Activated CD8-positive, alpha-beta memory T cell treated with anti-CD3 and anti-CD28 coated beads, Interleukin-2, amount 10 ng/mL, durations not matched to agents 7 days and 5 days (primary cell): ENCODE measurements at places on chromosomes 3 and 15. TPM values are rescaled to one million over a fixed set of nuclear protein-coding genes. Genes with fewer than 3 reads are reported as not detected.

- H3K4me1 ChIP-seq = no peaks in the 10 kb centered on the region
- no peak overlapping the region for H3K27ac ChIP-seq
- no peak for DNase-seq
These were observed 162.5 kb downstream of the C3orf38 start for GRCh38 chr3:88312256-88312655.

DNA sequence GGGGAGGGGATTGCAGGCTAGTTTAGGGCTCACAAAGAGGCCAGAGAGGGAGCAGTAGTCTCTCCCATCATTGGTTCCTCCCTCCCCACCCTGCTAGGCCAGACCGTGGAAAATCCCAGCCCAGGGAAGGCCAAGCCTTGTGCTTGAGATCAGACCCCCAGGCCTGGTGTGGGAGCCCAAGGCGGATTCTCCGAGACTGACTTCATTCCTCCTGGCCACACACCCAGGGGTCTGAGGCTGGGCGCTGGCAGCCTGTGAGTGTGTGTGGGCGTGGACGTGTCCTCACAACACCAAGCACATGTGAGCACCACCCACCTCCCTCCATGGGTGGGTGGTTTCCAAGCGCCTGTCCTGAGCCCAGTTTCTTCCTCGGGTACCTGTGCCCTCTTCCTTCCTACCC, 4.1 kb downstream of the LOXL1 start:
- no peaks in the 10 kb centered on the region for H3K27me3 ChIP-seq
- peaks cover 49% of the 10 kb centered on the region for H3K4me1 ChIP-seq
- DNase-seq = no peak
- no peak overlapping the region for H3K4me3 ChIP-seq
- no peaks in the 10 kb centered on the region for H3K36me3 ChIP-seq
- peak overlapping the region; percentile 84 for H3K27ac ChIP-seq

- H3K4me1 ChIP-seq = peaks cover 37% of the 10 kb centered on the region
- no peaks in the 10 kb centered on the region for H3K27me3 ChIP-seq
- peak; percentile 56 for DNase-seq
- H3K27ac ChIP-seq = peak overlapping the region; percentile 98
- H3K4me3 ChIP-seq = peak overlapping the region; percentile 91
These were observed 794 bp downstream of the ARPP19 start for GRCh38 chr15:52567871-52568600.

GRCh38 chr3:51622868-51623267, 48.2 kb upstream of the TEX264 start:
- no peak overlapping the region for H3K27ac ChIP-seq
- peaks cover 6% of the 10 kb centered on the region for H3K4me1 ChIP-seq
- H3K27me3 ChIP-seq = no peaks in the 10 kb centered on the region
- no peak for DNase-seq
- no peaks in the 10 kb centered on the region for H3K36me3 ChIP-seq

- peaks cover 46% of the 10 kb centered on the region for H3K4me1 ChIP-seq
- peak overlapping the region; percentile 93 for H3K4me3 ChIP-seq
- peak; percentile 42 for DNase-seq
- peaks cover 31% of the 10 kb centered on the region for H3K36me3 ChIP-seq
- H3K27me3 ChIP-seq = no peaks in the 10 kb centered on the region
These were observed 985 bp downstream of the LCMT2 start for GRCh38 chr15:43329217-43329959.

- no peaks in the 10 kb centered on the region for H3K36me3 ChIP-seq
- H3K4me1 ChIP-seq = no peaks in the 10 kb centered on the region
- no peaks in the 10 kb centered on the region for H3K27me3 ChIP-seq
- no peak overlapping the region for H3K27ac ChIP-seq
- no peak for DNase-seq
- H3K4me3 ChIP-seq = no peak overlapping the region
These were observed 146.2 kb downstream of the PLCH1 start for GRCh38 chr3:155598671-155599070.

GRCh38 chr15:70062321-70062956, 35.3 kb downstream of the TLE3 start:
- no peaks in the 10 kb centered on the region for H3K27me3 ChIP-seq
- no peak overlapping the region for H3K27ac ChIP-seq
- H3K4me3 ChIP-seq = no peak overlapping the region
- H3K36me3 ChIP-seq = peaks cover 27% of the 10 kb centered on the region
- no peaks in the 10 kb centered on the region for H3K4me1 ChIP-seq

GRCh38 chr15:74682954-74683353, 12.9 kb downstream of the EDC3 start:
- H3K36me3 ChIP-seq = peaks cover 29% of the 10 kb centered on the region
- no peaks in the 10 kb centered on the region for H3K27me3 ChIP-seq
- peaks cover 9% of the 10 kb centered on the region for H3K4me1 ChIP-seq

DNA sequence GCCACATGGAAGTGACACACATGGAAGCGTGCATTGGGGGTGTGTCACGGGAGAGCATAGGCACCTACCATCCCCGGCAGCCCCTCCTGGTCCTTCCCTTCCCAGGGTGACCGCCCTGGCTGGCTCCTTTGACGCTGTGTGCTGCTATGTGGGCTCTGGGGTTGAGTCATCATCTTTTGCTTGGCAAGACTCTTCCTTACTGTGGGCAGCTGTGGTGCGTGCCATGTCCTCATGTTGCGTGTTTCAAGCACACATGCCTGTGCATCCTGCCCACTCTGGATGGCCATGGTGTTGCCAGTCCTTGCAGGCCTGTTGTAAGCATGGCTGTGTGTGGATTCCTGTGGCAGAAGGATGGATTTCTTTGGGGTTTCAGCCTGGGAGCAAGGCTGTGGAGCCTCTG, 14.0 kb downstream of the PLXNA1 start:
- no peak for DNase-seq
- H3K36me3 ChIP-seq = no peaks in the 10 kb centered on the region
- H3K4me1 ChIP-seq = no peaks in the 10 kb centered on the region
- H3K27ac ChIP-seq = no peak overlapping the region
- no peak overlapping the region for H3K4me3 ChIP-seq

DNA sequence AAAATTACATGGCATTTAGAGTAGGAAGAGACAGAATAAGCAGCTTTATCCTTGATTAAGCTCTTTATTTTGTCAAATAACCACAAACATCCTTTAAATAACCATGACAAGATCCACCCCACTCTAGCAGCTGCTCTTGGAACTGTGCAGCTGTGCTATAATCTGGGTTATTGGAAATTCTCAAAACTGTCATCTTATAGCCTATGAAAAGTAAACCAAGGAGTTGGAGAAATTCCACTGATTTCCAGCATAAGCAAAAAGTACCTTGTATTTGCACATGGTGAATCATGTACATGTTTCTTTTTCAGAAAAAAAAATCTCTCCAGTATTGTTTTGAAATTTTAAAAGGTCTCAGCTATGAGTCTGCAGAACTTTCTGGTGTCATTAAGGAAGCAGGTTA, 88.8 kb upstream of the ABI3BP start:
- H3K27me3 ChIP-seq = peaks cover 6% of the 10 kb centered on the region
- no peak overlapping the region for H3K27ac ChIP-seq
- DNase-seq = no peak
- no peaks in the 10 kb centered on the region for H3K36me3 ChIP-seq

- no peak overlapping the region for H3K27ac ChIP-seq
- peaks cover 1% of the 10 kb centered on the region for H3K36me3 ChIP-seq
- DNase-seq = no peak
- H3K4me1 ChIP-seq = peaks cover 12% of the 10 kb centered on the region
These were observed 39.3 kb downstream of the GRK7 start for GRCh38 chr3:141802316-141803077.

- DNase-seq = no peak
- H3K27me3 ChIP-seq = peaks cover 31% of the 10 kb centered on the region
- H3K4me1 ChIP-seq = peaks cover 74% of the 10 kb centered on the region
- H3K4me3 ChIP-seq = no peak overlapping the region
- H3K36me3 ChIP-seq = peaks cover 37% of the 10 kb centered on the region
- no peak overlapping the region for H3K27ac ChIP-seq
These were observed 23.0 kb downstream of the MB21D2 start for GRCh38 chr3:192894676-192895075.

- DNase-seq = no peak
- H3K27me3 ChIP-seq = no peaks in the 10 kb centered on the region
- peak overlapping the region; percentile 37 for H3K4me3 ChIP-seq
- peak overlapping the region; percentile 96 for H3K27ac ChIP-seq
These were observed 119.9 kb upstream of the RASGRP1 start for GRCh38 chr15:38684440-38685010.

- no peak for DNase-seq
- no peak overlapping the region for H3K4me3 ChIP-seq
- H3K27me3 ChIP-seq = no peaks in the 10 kb centered on the region
- H3K36me3 ChIP-seq = no peaks in the 10 kb centered on the region
These were observed 1024.4 kb upstream of the CADM2 start for GRCh38 chr3:83934192-83935021.

- no peak for DNase-seq
- no peak overlapping the region for H3K27ac ChIP-seq
- H3K4me1 ChIP-seq = peaks cover 38% of the 10 kb centered on the region
- peaks cover 1% of the 10 kb centered on the region for H3K36me3 ChIP-seq
These were observed 3.8 kb downstream of the GREM1 start for GRCh38 chr15:32721596-32721995.

DNA sequence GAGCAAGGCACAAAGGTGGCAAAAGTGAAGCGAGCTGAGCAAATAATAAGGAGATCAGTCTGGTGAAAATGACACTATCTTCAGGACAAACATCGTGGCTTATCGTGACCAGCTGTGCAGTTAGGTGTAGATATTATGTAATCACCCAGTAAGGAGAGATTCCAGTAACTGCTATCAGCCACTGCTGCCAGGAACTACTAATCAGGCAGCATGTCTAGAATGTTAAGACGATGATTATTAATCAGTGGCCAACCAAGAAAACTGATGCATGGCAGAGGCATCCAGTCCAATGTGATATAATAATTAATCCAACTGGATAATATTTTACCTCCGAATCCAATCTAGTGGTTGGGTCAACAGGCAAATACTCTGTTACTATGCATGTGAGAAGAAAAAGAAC, 252.7 kb upstream of the ZPLD1 start:
- H3K4me3 ChIP-seq = no peak overlapping the region
- H3K36me3 ChIP-seq = peaks cover 2% of the 10 kb centered on the region
- no peaks in the 10 kb centered on the region for H3K4me1 ChIP-seq
- H3K27ac ChIP-seq = no peak overlapping the region
- DNase-seq = no peak

- DNase-seq = no peak
- no peaks in the 10 kb centered on the region for H3K27me3 ChIP-seq
- no peak overlapping the region for H3K27ac ChIP-seq
- peaks cover 20% of the 10 kb centered on the region for H3K4me1 ChIP-seq
- H3K36me3 ChIP-seq = peaks cover 11% of the 10 kb centered on the region
These were observed 52.8 kb downstream of the CRTC3 start for GRCh38 chr15:90582553-90582952.

DNA sequence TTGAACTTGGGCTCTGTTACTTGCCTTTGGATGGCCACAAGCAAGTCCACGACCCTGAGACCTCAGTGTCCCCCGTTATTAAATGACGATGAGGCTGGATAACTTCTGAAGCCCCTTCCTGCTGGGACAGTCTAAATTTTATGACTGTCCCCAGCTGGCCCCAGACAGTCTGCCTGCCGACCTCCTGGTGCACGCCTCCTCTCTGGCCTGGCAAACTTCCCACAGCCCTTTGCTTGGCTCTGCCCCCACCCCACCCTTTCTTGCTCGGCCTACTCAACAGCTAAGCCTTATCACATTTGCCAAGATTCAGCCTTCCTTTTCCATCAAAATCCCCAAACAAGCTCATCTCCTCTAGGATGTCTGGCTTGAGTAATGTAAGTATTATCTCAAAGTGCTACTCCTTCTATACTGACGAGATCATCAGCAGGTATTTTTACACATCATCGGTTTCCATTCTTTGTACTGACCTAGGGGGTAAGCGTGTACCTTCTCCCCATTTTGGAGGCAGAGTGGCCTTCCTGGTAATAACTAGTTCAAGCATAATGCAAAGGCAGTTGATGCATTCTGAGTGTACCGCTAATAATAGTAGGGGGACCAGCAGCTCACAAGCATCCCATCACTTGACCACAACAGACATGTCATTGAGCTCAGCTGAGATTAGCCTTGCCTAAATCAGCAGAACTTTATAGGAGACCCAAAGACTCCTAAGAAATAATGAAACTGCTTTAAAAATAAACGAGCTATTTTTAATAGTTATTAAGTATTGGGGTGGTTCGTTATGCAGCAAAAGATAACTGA, 120.8 kb upstream of the HACD2 start:
- H3K27ac ChIP-seq = no peak overlapping the region
- DNase-seq = no peak
- H3K27me3 ChIP-seq = no peaks in the 10 kb centered on the region

Gene P2RY12
- not detected for total RNA-seq

Gene ACSBG1
- not detected for total RNA-seq

Gene ITIH3
- total RNA-seq = not detected

Gene SLC24A5
- total RNA-seq = not detected

Gene STXBP5L
- not detected for total RNA-seq

Gene ASB14
- total RNA-seq = not detected

Gene CLK3
- total RNA-seq = 120 TPM

Gene CHST2
- 16.3 TPM for total RNA-seq

Gene FOXL2
- total RNA-seq = not detected

Gene NAA80
- total RNA-seq = 37.3 TPM

Gene GATA2
- total RNA-seq = not detected

Gene LSAMP
- total RNA-seq = not detected
